Activated CD4-positive, alpha-beta T cell treated with anti-CD3 and anti-CD28 coated beads, Interleukin-2, amount 50 U/mL, for 1 hour (primary cell): ENCODE measurements at places on chromosomes 6 and 20.

- DNase-seq: no peak
Observed at GRCh38 chr20:41984031-41984430, 365.9 kb upstream of the CHD6 start.

GRCh38 chr20:905396-905961 is 10.7 kb downstream of the ANGPT4 start:
- DNase-seq: no peak

- no peak for DNase-seq
Observed at GRCh38 chr6:3001773-3002293, 2.1 kb downstream of the NQO2 start.

GRCh38 chr6:158262755-158263154 is 49.5 kb upstream of the TULP4 start:
- DNase-seq: no peak

DNA sequence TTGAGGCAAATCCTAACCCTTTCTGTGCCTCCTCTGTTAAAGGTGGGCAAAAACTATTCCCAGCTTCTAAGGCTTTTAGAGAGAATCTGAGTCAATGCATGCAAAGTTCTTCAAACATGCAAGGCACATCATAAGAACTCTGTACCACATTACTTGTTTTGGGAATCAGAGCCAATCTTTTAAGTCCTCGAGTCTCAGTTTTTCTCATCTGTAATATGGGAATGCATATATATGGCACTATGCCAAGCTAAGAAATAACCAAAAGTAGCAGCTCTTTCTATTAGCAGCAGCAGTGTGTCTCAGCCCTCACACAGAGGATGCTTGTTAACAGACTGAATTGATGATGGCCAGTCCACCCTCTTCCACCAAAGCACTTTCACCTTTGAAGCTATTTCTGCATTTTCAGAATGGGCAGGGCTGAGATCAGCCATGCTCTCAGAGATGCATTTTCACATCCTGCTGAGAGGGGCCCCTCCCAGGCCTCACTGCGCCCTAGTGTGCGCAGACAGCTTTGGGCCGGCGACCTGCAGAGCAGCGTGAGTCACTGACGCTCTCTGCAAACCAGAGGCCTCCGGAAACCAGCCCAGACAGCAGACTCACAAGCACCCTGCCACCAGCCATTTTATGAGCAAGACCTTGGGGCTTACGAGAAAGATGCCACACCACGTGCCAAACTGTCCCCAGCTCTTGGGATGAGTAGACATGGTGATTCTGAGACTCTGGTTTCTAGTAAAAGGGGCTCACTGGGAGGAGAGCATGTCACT is 138.0 kb downstream of the NFATC2 start:
- DNase-seq: peak; percentile 83

- no peak for DNase-seq
Observed at GRCh38 chr6:54907355-54907754, 60.8 kb downstream of the FAM83B start.

DNA sequence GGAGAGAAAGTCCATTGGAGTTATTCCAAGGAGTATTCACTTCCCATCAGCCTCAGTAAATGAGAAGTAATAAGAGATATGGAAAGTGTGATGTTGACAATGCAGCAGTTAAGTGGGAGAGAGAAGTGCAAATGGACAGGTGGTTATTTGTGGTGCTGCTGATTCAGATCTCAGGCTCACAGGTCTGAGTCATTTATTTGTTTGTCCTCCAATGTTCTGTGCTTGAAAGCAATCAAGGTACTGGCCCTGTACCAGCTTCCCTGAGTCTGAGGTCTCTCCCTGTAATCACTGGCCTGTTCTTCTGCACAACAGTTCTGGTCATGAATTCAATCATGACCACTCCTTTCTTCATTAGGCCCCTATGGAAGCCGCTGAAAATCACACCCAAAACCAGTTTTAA is 827.7 kb downstream of the MAFB start:
- no peak for DNase-seq

- DNase-seq: no peak
Observed at GRCh38 chr6:2387445-2387844, 142.0 kb upstream of the GMDS start.

- DNase-seq: no peak
Observed at GRCh38 chr6:56814802-56815201, 140.1 kb upstream of the BEND6 start.

DNA sequence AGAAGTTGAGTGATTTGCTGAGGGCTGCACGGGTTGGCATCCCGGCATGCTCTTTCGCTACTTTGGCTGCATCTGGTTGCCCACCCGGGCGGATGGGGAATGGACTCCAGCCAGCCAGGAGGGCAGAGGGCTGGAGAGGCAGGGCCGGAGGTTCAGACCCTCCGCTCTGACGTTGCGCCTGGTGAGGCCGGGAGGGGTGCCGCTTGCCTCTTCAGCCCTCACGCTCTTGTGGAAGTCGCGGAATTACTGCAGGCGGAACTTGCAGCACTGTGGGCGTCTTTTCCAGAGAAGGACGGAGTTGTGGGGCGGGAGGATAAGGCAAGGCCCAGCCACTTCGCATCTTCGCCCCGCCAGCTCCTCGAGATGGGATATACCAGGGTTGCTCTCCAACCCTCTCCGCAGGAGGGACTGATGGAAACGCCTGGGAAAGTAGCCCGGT is 656 bp downstream of the RTEL1 start:
- DNase-seq: no peak

GRCh38 chr6:143744551-143745165 is 66.9 kb downstream of the PHACTR2 start:
- no peak for DNase-seq

GRCh38 chr6:156652231-156652750 is 124.9 kb upstream of the ARID1B start:
- no peak for DNase-seq

- no peak for DNase-seq
Observed at GRCh38 chr20:43963233-43963632, 48.6 kb downstream of the TOX2 start.

DNA sequence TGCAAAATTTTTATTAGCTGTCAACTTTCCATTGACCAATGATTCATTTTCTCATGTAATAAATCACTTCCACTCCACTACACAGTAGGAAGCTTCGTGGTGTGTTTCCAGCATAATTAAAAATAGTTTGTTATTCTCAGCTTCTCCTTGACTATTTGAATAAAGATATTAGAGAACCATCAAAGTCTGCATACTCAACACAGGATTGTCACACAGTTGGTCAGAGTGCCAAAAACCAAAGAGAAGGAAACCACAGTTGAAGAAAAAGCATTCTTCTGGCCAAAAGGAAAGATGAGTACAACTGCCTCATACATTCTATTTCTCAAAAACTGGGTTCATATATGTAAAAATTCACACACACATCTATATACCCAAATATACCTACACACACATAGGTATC is 455.1 kb upstream of the HSF2 start:
- DNase-seq: no peak

DNA sequence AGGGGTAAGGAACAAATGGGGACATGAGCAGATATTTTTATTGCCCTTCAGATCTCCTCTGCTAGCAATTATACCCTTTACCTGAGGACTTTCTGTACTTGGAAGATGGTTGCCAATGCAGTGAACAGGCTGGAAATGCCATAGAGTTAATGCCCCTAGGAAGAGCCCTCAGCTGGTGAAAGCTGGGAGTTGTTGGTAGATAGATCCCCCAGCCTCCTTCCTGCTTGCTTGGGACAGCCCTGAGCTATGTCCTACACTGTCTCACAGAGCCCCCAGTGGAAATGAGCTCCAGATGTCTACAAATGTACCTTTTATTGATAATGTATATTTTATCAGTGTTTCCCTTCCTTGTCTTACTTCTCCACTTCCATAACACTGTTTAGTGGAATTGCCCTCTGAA is 87.6 kb upstream of the PAK5 start:
- DNase-seq: no peak

DNA sequence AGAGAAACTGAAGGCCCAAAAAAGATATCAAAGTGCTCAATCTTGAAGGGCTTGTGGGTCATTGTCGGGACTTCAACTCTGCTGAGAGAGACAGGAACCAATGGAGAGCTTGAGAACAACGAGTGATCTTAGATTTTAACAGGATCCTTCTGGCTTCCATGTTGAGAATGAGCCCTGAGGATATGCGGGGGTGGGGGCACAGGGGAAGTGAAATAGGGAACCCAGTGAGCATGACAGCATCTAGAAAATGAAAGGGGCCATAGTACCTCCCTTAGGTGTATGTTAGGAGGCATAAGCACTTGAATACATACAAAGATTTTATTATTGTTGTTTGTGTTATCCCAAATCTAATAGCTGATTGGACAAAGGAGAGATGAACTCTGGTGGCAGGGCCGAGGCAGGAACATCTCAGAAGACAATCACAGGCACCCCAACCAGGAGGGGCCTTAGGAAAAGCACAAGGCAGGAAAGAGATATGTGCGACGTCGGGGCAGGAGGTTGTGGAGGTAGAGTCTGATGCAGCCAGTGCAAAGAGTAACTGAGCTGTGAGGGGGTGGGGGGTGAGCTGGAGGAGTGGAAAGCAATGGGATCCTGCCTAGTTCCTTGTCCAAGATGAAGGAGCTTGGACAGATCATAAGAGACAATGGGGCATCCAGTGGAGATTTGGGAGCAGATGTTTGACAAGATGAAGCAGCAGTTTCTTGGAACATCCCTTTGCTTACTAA is 10.4 kb downstream of the TGM6 start:
- no peak for DNase-seq

DNA sequence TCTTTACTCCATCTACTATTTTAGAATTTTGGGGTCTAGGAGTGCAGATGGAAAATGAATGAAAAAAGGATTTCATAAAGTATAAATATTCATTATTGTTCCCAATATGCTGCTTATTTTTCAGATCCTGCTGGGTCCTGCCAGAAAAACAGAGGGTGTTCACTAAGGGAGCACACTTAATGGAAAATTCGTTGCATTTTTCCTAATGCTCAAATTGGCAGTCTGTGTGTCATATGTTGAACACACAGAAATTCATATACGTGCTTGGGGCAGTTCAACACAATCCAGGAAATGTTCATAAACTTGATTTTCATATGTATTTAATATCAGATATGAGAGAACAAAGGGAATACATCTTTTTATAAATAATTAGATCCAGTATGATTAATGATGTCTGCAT is 1019.4 kb downstream of the EPHA7 start:
- no peak for DNase-seq

DNA sequence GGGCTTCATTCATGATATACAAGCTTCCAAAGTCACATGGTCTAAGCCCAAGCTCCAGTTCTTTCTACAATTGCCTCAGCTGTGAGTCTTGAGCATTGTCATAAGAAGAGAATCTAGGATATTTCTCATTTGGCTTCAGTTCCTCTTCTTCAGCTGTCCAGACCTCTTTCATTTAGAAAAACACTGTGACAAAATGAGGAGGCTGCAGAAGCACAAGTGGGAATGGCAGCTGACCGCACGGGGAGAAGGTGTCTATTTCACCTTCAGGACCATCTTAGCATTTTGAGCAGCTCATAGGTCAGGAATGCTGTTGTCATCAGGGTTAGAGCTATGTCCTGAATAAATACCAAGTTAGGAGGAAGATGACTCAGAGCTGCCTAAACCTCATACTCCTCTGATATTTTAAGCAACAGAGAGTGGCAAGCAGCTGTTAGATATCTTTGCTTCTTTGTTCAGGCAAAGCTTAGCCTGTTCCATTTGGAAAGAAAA is 390.1 kb upstream of the CITED2 start:
- no peak for DNase-seq

DNA sequence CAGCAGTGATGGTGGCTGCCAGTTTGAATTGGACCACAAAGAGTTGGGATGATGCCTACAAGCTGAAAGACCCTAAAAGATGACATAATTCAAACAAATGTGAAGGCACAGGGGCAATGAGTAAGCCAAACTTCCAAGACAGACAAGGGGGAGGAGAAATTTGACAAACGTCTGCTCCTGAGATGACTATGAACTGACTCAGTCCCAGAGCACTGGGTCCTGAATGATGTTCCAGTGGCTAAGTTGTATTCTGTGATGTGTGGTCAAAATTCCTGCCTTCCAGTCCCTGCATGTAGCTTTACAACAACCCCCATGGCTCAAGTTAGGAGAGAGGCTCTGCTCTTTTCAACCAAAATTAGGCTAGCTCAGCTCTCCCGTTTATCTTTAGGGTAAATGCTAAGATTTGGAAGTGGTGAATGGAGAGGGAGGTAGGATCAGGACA is 86.1 kb upstream of the SIRPA start:
- no peak for DNase-seq

GRCh38 chr6:100617633-100618350 is 153.1 kb upstream of the SIM1 start:
- DNase-seq: no peak

DNA sequence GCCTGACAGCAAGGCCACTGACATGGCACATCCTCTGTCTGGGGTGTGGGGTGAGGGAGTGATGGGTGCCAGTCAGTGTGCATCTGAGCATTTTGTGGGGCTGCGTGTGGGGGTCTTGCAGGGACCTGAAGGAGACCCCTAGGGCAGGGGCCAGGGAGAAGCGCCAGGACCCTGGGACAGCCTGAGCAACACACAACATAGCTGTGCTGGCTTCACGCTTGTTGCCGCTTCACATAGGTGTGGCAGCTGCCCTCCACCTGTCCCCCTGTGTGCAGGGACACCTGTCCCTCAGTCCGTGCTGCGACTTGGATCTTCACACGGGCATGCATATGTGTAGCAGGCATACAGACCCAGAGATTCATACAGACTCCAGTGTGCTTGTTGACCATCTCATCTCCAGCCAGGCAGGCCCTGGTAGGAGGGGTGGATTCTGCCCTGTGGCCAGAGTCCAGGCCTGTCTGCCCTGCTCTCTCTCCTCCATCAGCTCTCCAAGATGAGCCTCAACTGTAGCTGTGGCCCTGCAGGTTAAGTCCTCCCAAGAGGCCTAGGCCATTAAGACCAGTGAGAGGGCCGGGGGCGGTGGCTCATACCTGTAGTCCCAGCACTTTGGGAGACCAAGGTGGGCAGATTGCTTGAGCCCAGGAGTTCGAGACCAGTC is 3.2 kb upstream of the NPBWR2 start:
- DNase-seq: no peak

GRCh38 chr6:30725713-30726505 is 5.8 kb downstream of the TUBB start:
- no peak for DNase-seq

DNA sequence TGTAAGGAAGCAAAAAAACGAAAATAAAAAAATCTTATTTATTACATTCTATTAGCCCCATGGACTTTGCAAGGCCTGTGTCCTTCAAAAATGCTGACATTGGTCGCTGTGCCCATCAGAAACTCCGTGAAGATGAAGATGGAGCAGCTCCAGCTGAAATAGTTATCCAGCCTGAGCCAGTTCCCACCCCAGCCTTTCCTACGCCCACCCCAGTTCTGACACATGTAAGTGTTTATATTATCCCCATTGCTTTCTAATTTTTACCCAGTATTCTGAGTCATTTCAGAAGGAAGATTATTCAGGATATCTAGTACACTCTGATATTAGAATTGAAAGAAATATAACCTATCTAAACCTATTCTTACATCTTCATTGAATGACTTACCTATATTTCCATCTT is 217.7 kb downstream of the ARHGAP18 start:
- DNase-seq: no peak

GRCh38 chr20:59807909-59808728 is 125.3 kb downstream of the SYCP2 start:
- no peak for DNase-seq
